ENCODE measurements at places on chromosomes 7 and 10. TPM values are rescaled to one million over a fixed set of nuclear protein-coding genes. Genes with fewer than 3 reads are reported as not detected.

DNA sequence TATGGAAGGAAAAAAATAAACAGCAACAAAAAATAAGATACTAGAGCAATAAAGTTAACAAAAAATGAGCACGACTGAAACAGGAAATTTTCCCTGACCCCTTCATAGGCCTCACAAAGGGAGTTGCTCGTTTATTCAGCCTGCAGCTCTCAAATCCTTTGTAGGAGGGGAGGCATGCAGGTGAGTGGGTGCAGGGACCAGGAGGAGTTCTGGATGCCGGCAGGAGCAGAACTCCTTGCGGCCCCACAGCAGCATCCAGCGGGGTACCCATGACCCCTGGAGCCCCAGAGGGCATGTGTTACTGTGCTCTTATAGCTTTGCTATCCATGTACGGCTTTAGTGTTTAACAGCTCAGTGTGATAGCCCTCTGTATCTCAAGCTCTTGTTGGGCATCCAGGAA lies 5.8 kb downstream of the TAS2R39 start:
- DNase-seq = no peak

DNA sequence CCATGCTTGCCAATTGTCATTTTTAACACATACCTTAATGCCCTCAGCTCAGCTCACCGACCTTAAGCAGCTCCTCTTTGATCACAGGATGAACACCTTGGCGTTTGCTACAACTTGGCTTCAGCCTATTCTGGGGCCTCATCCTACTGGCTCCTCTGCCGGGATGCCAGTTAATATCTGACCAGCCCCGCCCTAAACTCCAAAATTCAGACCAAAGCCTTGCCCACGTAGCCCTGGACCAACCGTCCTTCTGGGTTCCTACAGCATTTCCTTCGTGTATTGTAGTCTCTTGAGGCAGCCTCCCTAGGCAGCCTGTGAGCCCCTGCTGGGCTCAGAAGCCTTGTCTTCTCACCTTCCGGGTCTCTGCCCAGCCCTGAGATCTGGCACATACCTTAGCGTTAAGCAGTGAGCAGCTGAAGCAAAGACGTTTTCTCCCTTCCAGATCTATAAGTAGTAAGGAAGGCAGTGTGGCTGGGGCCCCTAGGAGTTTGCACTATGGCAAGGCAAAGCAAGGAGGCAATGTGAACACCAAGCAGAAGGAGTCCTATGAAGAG lies 836 bp downstream of the ENO4 start:
- no peak for DNase-seq

- no peak for DNase-seq
These were observed 18.8 kb upstream of the MINDY3 start for GRCh38 chr10:15879058-15879457.

DNA sequence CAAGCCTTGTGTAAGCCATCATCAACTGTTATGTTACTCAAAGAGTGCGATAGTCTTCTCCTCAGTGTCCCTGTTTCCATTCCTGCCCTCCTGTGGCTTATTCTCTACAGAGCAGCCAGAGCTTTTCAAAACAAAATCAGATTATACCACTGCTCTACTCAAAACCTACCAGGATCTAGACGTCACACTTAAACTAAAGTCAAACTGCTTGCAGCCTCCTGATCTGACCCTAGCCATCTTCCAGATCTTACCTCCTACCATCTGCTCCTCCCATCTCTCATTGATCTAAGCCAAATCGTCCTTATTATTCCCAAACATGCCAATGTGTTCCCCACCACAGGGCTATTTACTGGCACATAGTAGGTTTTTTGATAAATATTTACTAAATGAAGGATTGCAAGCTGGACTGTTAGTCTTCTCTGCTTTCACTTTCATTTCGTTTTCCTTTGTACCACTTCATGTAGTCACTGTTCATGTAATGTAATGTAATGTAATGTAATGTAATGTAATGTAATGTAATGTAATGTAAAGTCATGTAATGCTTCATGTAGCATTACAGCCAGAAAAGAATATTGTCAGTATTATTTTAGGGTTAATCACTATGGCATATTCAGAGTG lies 116.1 kb downstream of the GPR37 start:
- no peak for DNase-seq

GRCh38 chr10:80530251-80530650 lies 7.5 kb upstream of the SH2D4B start:
- peak; percentile 61 for DNase-seq

GRCh38 chr10:125231116-125231812 lies 70.9 kb upstream of the CTBP2 start:
- DNase-seq = no peak

DNA sequence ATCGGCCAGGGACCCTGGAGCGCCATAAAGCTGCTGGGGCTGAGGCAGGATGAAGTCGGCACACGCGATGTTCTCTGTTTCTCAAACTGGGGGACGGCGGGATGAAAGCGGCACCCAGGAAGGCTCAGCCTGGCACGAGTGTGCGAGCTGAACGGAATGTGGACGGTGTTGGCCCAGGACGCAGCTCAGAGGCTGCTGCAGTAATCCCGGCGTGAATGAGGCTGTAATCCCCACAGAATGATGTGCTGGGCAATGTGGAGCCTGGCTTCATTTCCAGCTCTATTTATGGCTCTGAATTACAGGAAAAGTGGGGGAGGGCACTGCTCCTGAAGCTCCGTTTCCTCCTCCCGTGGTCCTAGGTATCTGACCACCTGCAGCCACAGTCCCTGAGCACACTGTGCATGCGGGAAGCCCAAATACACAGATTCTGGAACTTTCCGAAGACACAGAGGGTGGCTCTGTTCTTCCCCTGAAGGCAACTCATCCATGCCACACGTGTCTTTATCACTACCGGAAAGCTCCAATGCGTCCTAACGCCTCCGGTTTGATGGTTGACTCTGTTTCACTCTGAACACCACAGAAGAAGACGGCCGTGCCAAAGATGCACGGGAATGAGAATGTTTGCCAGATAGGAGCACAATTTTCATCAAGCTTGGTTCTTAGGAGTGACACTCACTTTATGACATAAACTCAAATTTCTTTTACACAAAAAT lies 37.6 kb downstream of the KLF6 start:
- no peak for DNase-seq

DNA sequence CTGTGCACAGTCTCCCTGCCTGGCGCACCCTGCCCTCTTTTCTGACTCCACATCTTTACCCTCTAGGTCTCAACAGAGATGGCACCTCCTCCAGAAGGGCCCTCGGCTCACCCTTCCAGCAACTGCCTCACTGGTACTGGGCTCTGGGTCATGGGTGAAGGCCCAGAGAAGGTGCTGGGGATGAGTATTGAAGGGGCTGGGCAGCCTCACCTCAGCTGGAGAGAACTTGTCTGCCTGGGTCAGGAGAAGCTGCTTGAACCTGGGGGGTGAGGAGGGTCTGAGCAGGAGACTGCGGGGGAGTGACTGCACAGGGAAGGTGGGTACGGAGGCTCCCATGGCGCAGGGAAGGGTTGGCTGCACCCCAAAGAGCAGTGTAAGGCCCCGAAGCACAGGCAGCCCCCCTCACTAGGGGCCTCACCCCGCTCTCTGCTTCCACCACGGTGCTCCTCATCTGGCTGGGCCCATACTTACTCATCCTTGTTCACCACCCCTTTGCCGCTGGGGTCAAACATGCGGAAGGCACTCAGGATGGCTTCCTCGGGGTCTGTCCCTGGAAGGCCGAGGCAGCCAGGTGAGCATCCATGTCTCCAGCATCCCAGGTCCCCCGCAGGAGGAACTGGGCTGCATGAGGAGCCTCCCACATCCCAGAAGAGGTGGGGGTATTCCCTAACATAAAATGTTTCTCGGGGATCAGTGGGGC lies 1.7 kb downstream of the MYL7 start:
- no peak for DNase-seq

DNA sequence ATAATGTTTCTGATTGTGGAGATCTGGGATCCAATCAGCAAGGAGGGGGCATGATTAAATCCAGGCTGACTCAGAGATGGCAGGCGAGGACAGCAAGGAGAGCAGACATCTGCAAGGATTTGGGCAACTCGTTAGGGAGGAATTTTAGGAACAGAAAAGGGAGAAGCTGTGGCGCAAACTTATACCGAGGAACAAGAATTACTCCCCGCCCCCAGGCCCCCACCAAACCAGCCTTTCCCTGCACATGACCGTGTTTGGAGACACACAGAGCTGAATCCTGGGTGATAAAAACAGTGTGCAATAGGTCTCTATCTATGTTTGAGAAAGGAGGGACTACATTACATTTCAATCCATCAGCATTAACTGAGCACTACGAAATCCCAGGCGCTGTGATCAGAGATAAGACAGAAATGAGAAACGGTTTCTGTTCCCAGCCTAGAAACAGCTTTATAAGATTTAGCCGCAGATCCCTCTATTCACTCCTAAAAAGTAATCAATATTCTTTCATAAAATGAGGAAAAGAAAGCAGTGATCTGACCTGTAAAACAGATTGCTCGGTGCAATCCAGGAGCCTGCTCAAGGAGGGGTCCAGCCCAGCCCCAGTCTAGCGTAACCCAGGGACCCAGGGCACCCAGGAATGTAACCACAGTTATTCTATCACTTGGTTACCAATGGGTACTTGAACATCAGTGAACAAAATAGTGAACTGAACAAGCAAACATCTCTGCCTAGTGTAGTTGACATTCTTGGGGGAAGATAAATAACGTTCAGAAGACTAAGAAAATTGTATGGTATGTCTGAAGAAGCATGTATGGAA lies 37.2 kb upstream of the RAPGEF5 start:
- no peak for DNase-seq

GRCh38 chr7:151249732-151250072 lies 1.2 kb upstream of the SMARCD3 start:
- DNase-seq = no peak

GRCh38 chr7:118583641-118584040 lies 359.1 kb downstream of the ANKRD7 start:
- DNase-seq = no peak

NME8 gene
- not detected for total RNA-seq

CHCHD1 gene
- total RNA-seq = 23.0 TPM

TRIM8 gene
- 55.1 TPM for total RNA-seq

ARMC3 gene
- total RNA-seq = not detected

NPFFR1 gene
- 0.03 TPM for total RNA-seq

C7orf57 gene
- total RNA-seq = 0.14 TPM

Data from activated naive CD8-positive, alpha-beta T cell treated with anti-CD3 and anti-CD28 coated beads, Interleukin-2, amount 10 ng/mL, durations not matched to agents 7 days and 5 days (primary cell).